ENCODE measurements at places on chromosomes 4 and X. TPM values are rescaled to one million over a fixed set of nuclear protein-coding genes. Genes with fewer than 3 reads are reported as not detected.

DNA sequence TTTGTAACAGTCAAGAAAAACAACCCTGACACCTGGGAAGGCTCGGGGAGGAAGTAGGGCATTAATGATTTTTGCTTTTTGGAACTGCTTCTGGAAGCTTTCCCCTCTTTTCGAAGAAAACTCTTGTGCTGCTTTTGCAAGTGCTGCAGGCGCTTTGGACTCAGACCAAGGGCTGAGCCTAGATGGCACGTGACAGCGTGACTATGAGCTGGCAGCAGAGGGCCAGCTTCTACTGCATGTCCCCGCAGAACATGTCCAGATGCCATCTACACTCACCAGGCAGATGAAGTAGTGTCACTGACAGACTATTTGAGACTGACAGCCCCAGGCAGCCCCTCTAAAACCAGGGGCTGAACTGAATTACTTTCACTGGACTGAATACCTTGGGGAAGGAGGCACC lies 6.2 kb downstream of the NR0B1 start:
- no peaks in the 10 kb centered on the region for H3K36me3 ChIP-seq
- H3K27me3 ChIP-seq: no peaks in the 10 kb centered on the region

- DNase-seq: no peak
- no peak overlapping the region for H3K27ac ChIP-seq
These were observed 19.3 kb downstream of the EPHA5 start for GRCh38 chr4:65651031-65651430.

DNA sequence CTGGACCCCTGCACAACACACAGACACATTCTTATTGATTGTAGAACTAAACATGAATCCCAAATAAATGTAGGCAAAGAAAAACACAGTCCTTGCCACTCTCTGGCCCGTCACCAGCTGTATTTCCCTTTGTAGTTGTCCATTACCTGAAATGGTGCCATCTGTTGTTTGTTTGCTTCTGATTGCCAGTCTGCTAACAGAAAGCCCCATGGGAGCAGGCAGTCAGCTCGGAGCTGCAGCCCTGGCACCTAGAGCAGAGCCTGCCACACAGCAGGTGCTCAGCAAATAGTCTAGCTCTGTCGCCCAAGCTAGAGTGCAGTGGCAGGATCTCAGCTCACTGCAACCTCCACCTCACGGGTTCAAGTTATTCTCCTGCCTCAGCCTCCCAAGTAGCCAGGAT lies 28.9 kb downstream of the CPLX1 start:
- H3K36me3 ChIP-seq: no peaks in the 10 kb centered on the region
- peaks cover 52% of the 10 kb centered on the region for H3K27me3 ChIP-seq
- no peak overlapping the region for H3K27ac ChIP-seq
- H3K4me3 ChIP-seq: no peak overlapping the region

GRCh38 chr4:75908555-75908954 lies 6.3 kb upstream of the PPEF2 start:
- H3K36me3 ChIP-seq: no peaks in the 10 kb centered on the region
- peaks cover 7% of the 10 kb centered on the region for H3K4me1 ChIP-seq
- no peaks in the 10 kb centered on the region for H3K27me3 ChIP-seq
- H3K27ac ChIP-seq: no peak overlapping the region
- no peak overlapping the region for H3K4me3 ChIP-seq

DNA sequence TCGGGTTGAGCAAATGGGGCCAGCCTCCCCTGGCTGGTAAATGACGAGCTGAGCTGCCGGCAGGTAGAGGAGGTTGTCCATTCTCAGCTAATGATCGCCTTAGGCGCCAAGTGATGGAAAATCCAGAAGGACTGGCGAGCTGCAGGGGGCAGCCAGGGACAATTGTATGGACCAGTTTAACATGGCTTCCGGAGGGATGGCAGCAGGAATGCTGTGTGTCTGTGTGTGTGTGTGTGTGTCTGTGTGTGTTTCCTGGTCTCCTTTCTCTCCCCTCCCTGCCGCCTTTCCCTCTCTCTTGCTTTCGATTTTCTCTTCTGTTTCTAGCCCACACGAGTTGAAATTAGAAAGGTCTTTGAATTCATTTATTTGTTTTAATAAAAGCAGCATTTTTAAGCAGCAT lies 45.2 kb upstream of the BCOR start:
- peaks cover 30% of the 10 kb centered on the region for H3K27me3 ChIP-seq
- no peak overlapping the region for H3K27ac ChIP-seq
- no peak for DNase-seq
- no peak overlapping the region for H3K4me3 ChIP-seq
- H3K36me3 ChIP-seq: no peaks in the 10 kb centered on the region
- no peaks in the 10 kb centered on the region for H3K4me1 ChIP-seq

DNA sequence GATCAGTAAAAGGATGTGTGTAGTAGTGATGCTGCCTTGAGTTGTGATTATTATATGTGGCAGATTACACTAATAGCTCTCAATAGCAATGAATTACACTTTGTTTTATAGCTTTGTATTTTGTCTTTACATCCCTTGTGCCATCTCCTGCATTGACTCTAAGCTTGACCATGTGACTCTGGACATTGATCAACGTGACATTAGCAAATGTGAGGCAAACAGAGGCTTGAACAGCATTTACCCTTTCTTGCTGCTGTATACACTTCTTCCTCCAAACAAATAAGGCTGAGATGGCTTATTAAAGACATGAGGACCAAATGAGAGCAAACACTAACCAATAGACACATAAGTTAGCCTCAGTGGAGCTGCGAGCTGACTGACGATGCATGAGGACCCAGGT lies 63.5 kb downstream of the MAD2L1 start:
- no peak overlapping the region for H3K27ac ChIP-seq
- H3K4me3 ChIP-seq: no peak overlapping the region
- no peaks in the 10 kb centered on the region for H3K36me3 ChIP-seq

The IBSP gene
- total RNA-seq: not detected

- no peaks in the 10 kb centered on the region for H3K27me3 ChIP-seq
- no peak overlapping the region for H3K4me3 ChIP-seq
These were observed 228.2 kb downstream of the PPP3CA start for GRCh38 chr4:101119141-101119540.

GRCh38 chr4:55553441-55554201 lies 6.9 kb upstream of the CLOCK start:
- peak overlapping the region; percentile 63 for H3K27ac ChIP-seq
- H3K36me3 ChIP-seq: no peaks in the 10 kb centered on the region
- no peaks in the 10 kb centered on the region for H3K27me3 ChIP-seq
- H3K4me3 ChIP-seq: peak overlapping the region; percentile 41

DNA sequence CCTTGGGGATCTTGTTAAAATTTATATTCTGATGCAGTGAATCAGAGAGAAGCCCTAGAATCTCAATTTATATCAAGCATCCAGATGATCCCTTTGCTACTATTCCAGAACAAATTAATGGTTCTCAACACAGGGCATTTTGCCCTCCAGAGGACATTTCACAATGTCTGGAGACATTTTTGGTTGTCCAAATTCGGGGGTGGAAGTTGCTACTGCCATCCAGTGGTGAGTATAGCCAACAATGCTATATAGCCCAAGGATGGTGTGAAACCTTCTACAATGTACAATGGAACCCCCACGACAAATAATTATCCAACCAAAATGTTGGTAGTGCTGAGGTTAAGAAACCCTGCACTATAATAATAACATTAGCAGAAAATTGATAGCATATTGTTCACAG lies 2440.0 kb downstream of the PCDH7 start:
- no peaks in the 10 kb centered on the region for H3K27me3 ChIP-seq
- no peak overlapping the region for H3K4me3 ChIP-seq
- H3K36me3 ChIP-seq: no peaks in the 10 kb centered on the region
- DNase-seq: no peak
- H3K4me1 ChIP-seq: no peaks in the 10 kb centered on the region

- no peaks in the 10 kb centered on the region for H3K4me1 ChIP-seq
- H3K36me3 ChIP-seq: peaks cover 28% of the 10 kb centered on the region
- no peaks in the 10 kb centered on the region for H3K27me3 ChIP-seq
- no peak for DNase-seq
- no peak overlapping the region for H3K27ac ChIP-seq
- no peak overlapping the region for H3K4me3 ChIP-seq
These were observed 22.0 kb downstream of the RAB39B start for GRCh38 chrX:155242300-155242699.

- no peak overlapping the region for H3K27ac ChIP-seq
- H3K27me3 ChIP-seq: no peaks in the 10 kb centered on the region
- no peak overlapping the region for H3K4me3 ChIP-seq
- no peaks in the 10 kb centered on the region for H3K4me1 ChIP-seq
These were observed 144.7 kb downstream of the QDPR start for GRCh38 chr4:17367201-17367600.

- no peaks in the 10 kb centered on the region for H3K4me1 ChIP-seq
- DNase-seq: no peak
- H3K36me3 ChIP-seq: no peaks in the 10 kb centered on the region
- H3K27me3 ChIP-seq: no peaks in the 10 kb centered on the region
- no peak overlapping the region for H3K27ac ChIP-seq
These were observed 457.4 kb downstream of the IL1RAPL1 start for GRCh38 chrX:29044423-29045184.

DNA sequence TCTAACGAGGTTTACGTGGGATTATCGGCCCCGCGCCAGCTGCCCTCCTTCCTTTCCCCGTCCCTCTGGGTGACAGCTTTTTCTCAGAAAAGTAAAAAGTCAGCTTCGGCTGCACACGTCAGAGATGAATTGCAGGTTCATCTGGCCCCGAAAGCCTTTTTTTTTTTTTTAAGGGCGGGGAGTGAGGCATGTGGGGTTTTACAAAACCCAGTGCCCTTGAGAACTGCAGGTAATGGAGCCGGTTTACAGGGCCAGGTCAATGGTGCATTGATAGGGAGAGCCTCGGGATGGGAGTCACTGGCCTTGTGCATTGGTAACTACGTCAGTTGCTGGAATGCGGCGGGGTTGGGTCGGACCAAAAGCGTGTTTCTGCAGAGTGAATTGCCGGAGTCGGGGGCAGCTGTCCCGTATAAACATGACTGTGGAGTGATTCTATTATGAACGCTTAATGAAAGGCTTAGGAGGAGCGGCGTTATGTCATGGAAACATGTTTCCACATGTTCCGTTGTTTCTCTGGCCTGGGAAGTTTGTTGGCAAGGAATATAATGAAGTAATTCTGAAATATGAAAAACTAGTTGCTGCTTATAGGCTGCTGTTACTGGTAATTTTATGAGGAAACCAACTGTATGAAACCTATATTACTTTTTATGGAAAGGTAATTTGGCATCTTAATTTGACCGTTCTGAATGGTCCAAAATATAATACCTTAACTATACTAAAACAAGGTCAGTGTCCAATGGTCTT lies 1.1 kb downstream of the HSPA4L start:
- no peaks in the 10 kb centered on the region for H3K27me3 ChIP-seq
- H3K36me3 ChIP-seq: no peaks in the 10 kb centered on the region
- H3K4me3 ChIP-seq: peak overlapping the region; percentile 56
- DNase-seq: peak; percentile 71
- no peak overlapping the region for H3K27ac ChIP-seq
- H3K4me1 ChIP-seq: peaks cover 12% of the 10 kb centered on the region

DNA sequence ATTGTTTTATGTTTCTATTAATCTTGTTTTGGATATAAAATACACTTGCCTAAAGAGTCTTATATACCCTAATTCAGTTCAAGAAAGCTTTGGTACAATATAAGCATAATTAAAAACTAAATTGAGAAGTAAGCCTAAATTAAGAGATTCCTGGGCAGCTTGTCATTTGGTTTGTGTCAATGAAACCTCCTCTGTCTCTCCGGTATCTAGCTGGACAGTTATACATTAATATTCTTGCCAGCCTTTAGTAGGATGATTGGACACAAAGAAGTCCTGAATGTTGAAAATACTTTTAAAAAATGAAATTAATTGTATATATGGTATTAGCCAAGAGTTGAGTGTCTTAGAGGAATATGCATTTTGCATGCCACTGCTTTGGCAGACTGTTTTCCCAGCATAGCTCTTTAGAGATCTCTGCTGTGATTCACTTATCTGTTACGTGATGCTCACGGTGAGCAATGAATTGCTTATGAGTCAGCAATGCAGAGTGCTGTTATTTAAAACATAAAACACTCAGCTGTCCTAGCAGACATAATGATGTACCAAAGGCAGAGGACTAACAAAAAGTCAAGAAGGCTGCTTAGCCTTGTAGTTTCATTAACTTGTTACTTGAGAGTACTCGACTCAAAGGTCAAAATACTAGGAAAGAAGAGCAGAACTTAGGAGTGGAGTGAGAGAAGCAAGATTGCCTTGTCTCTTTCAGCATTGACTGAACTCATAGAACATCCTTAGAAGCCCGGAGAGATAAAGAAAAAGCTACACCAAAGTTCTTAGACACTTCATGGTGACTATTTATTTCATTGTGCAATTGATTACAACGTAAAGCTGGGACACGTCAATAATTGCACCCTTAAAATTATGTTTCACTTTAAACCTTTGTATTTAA lies 1296.1 kb upstream of the PCDH7 start:
- H3K36me3 ChIP-seq: no peaks in the 10 kb centered on the region
- DNase-seq: no peak
- H3K4me1 ChIP-seq: no peaks in the 10 kb centered on the region
- no peak overlapping the region for H3K4me3 ChIP-seq
- no peaks in the 10 kb centered on the region for H3K27me3 ChIP-seq

GRCh38 chrX:123454712-123455431 lies 270.8 kb downstream of the GRIA3 start:
- no peaks in the 10 kb centered on the region for H3K27me3 ChIP-seq
- H3K27ac ChIP-seq: peak overlapping the region; percentile 54
- H3K36me3 ChIP-seq: no peaks in the 10 kb centered on the region
- DNase-seq: no peak
- H3K4me3 ChIP-seq: no peak overlapping the region

The SGMS2 gene
- total RNA-seq: 49.0 TPM

The GPR34 gene
- 3.6 TPM for total RNA-seq

GRCh38 chrX:54076903-54077302 lies 32.6 kb upstream of the PHF8 start:
- H3K27me3 ChIP-seq: no peaks in the 10 kb centered on the region
- no peaks in the 10 kb centered on the region for H3K4me1 ChIP-seq
- no peak overlapping the region for H3K4me3 ChIP-seq
- peaks cover 12% of the 10 kb centered on the region for H3K36me3 ChIP-seq
- no peak overlapping the region for H3K27ac ChIP-seq

The STK32B gene
- total RNA-seq: 0.21 TPM

The PLAC1 gene
- total RNA-seq: not detected

The UGT2B11 gene
- total RNA-seq: not detected

GRCh38 chrX:110228453-110228852 lies 89.4 kb downstream of the AMMECR1 start:
- H3K4me1 ChIP-seq: no peaks in the 10 kb centered on the region
- DNase-seq: no peak
- no peaks in the 10 kb centered on the region for H3K27me3 ChIP-seq
- no peak overlapping the region for H3K4me3 ChIP-seq
- H3K36me3 ChIP-seq: no peaks in the 10 kb centered on the region

- H3K4me3 ChIP-seq: no peak overlapping the region
- no peaks in the 10 kb centered on the region for H3K4me1 ChIP-seq
- H3K36me3 ChIP-seq: no peaks in the 10 kb centered on the region
These were observed 5.3 kb upstream of the COPS4 start for GRCh38 chr4:83029688-83030087.

- H3K27ac ChIP-seq: no peak overlapping the region
- no peaks in the 10 kb centered on the region for H3K27me3 ChIP-seq
- no peak overlapping the region for H3K4me3 ChIP-seq
- peaks cover 22% of the 10 kb centered on the region for H3K36me3 ChIP-seq
- H3K4me1 ChIP-seq: no peaks in the 10 kb centered on the region
These were observed 168.7 kb downstream of the ANTXR2 start for GRCh38 chr4:79904331-79904730.

The AVPR2 gene
- total RNA-seq: 10.5 TPM

GRCh38 chr4:138256608-138257007 lies 14.5 kb upstream of the SLC7A11 start:
- H3K36me3 ChIP-seq: no peaks in the 10 kb centered on the region
- H3K4me1 ChIP-seq: no peaks in the 10 kb centered on the region
- DNase-seq: no peak
- no peak overlapping the region for H3K27ac ChIP-seq
